ENCODE measurements at places on chromosomes 6 and 20. TPM values are rescaled to one million over a fixed set of nuclear protein-coding genes. Genes with fewer than 3 reads are reported as not detected.

The RAET1G gene
- total RNA-seq = not detected

The SCGN gene
- not detected for total RNA-seq

The BTNL2 gene
- not detected for total RNA-seq

The GPR63 gene
- 1.5 TPM for total RNA-seq

The PPIL6 gene
- 0.46 TPM for total RNA-seq

The LPA gene
- not detected for total RNA-seq

The CGAS gene
- 37.2 TPM for total RNA-seq

The SPATS1 gene
- total RNA-seq = not detected

The FLRT3 gene
- total RNA-seq = not detected

The CHRNA4 gene
- not detected for total RNA-seq

The PSMB9 gene
- total RNA-seq = 302 TPM

The SNAP91 gene
- total RNA-seq = not detected

The BMP6 gene
- total RNA-seq = 0.46 TPM
